ENCODE measurements at places on chromosomes 16 and 17.

DNA sequence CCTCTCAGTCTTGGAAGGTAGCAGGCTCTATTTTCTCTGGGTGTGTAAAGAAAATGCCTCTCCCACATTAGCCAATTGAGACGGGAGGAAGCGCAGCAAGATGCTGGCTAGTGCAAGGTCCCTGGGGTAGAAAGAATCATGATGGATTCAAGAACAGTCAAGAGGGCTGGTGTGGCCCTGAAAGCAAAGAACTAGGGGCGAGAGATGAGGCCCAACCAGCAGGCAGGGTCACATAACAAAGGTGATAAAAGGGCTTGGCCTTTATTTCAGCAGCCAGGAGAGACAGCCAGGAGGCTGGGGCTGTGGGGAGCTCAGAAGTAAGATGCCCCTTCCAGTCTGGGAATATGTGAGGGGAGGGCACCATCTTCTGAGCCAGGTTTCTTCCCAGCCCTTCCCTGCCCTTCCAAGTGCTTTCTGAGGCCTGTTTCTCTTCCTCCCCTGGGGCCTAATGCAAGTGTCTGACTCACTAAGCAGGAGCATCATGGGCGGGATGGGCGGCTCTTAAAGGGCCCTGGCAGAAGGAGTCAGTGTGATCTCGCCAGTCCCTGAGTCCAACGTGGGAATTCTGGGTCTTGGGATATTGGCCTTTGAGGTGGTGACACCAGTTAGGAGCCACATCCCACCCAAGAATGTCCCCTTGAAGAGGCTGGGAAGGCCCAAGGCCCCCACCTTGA, 3.9 kb upstream of the NLRC5 start:
- DNase-seq: no peak

GRCh38 chr17:58541249-58541648, 26.8 kb upstream of the MTMR4 start:
- DNase-seq: peak; percentile 43

- DNase-seq: no peak
These were observed 72.9 kb downstream of the JPH3 start for GRCh38 chr16:87675111-87675719.

- DNase-seq: no peak
These were observed 24.4 kb downstream of the LASP1 start for GRCh38 chr17:38894276-38894675.

- DNase-seq: no peak
These were observed 20.3 kb upstream of the CDH5 start for GRCh38 chr16:66346221-66346620.

DNA sequence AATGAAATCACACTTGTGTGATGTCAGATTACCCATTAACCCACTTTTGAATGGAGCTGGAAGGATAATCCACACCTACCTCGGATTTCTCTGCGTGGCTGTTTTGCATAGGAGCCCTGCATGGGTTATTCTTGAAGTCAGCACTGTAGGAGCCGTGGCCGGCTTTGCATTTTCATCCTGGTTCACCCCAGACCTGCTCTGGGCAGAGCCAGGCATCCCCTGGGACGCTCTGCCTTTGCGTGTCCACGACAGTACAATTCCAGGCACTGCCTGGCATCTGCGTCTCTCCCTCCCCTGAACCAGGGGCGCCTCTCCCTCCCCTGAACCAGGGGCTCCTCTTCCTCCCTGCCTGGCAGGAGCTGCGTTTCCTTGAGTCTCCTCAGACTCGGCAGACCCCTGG, 29.7 kb upstream of the ZNF750 start:
- DNase-seq: no peak

DNA sequence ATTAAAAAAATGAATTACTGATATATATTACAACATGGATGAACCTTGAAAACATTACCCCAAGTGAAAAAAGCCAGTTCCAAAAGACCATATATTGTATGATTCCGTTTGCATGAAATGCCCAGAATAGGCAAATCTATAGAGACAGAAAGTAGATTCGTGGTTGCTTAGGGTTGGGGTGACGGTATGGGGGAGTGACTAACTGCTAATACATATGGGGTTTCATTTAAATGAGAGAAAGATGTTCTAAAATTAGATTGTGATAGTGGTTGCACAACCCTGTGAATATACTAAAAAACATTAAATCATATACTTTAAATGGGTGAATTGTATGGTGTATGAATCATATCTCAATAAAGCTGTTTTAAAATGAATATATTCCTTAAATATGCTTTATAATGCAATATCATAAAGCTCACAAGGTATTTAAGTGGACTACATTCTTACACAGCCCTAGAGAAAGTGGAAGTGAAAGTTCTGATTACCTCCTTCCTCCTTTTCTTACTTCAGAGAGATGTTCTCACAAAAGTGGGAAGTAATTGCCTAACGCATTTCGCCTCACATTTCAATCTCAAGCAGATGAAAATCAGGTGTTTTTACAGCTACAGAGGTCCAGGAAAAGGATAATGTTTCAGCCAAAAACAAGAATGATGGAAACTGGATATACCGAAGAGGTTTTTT, 142.7 kb upstream of the GNAO1 start:
- no peak for DNase-seq

DNA sequence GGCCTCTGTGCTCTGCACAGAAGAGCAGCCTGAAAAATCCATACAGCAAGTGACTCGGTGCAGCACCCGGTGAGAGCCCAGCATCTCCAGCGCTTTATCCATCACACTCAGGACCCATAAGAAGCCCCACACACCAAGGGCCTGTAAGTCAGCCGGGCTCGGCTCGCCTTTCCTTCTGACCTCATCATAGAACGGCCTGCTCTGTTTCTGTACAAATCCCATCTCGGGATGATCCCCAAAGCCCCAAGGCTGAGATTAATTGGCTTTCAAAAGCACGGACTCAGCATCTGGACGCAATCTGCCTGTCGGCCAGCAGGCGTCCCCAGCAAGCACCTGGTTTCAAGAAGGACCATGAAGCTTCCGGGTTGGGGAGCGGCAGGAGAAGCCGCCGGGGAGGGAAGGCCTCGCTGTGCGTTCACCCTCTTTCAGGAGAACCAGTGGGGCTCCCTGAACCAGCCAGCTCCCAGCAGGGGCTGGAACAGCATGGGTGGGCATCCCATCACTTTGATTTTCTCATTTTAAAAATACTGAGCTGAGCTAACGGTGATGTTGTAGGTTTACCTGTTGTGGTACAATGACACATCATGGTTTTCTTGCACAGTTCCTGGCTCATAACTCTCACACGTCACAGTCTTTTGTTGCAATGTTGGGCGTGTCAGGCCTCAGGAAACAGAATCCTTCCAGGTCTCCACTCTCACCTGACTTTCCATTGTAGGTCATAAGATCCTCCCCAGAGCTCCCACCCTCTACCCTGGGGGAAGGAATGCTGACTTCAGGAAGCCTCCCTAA, 6.7 kb downstream of the CCDC57 start:
- DNase-seq: peak; percentile 50

- no peak for DNase-seq
These were observed 29.2 kb upstream of the C16orf78 start for GRCh38 chr16:49344401-49344800.

DNA sequence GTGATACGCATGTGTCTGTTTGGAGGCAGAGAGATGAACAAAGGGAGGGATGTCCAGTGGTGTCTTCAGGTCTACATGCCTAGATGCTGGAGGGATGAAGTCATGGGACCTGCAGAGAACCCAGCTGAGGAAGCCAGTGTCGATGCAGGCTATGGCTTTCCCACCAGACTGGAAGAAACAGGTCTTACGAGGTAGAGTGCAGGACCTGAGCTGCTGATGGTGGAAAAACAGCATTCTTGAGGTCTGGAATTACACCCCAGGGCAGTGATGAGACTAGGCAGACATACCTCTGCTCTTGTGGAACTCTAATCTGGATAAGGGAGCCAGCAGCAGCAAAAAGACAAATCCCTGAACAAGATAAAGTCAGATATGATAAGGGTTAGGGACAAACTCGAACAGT, 37.4 kb downstream of the ARSG start:
- no peak for DNase-seq

GRCh38 chr17:16929035-16929680, 42.8 kb downstream of the TNFRSF13B start:
- DNase-seq: no peak

- no peak for DNase-seq
These were observed 9.3 kb upstream of the AKAP1 start for GRCh38 chr17:57075785-57076184.

DNA sequence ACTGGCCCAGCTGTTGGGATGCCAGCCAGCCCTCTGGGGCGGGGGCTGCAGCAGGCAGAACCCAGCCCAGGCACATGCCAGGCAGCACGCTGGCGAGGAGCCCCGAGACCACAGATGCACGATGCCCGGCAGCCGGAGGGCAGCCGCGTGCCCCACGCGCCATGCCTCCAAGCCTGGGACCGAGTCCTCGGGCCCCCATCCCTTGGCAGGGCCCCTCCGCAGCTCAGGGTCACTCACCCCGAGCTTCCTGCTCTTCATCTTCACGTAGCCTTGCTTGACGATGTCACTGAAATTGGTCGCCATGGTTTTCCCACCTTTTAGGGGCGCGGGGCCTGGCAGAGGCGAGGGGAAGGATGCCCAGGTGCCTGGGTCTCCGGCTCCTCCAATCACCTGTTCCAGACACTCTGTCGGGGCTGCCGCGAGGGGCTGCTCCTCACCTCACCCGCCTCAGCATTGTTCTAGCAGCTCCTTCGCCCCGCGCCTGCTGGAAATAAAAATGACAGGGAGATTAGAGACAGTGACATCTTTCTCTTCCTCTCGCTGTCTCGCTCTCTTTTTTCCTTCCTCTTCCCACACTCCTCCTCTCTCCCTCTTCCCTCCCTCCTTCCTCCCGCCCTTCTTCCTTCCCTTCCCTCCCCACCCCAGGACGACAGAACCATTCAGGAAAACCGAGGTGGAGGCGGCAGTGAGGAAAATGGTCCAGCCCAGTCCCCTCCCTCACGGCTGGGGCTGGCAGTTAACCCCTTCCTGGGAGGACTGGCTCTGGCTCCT, 6.9 kb downstream of the DOK4 start:
- no peak for DNase-seq

- DNase-seq: peak; percentile 38
These were observed at the start of gene MED13 for GRCh38 chr17:62064791-62065563. MED13 (minus strand) TSS chr17:62065278; CDS start chr17:62065205, 73 bp downstream.

GRCh38 chr17:48025904-48026501, 11.6 kb downstream of the COPZ2 start:
- no peak for DNase-seq

DNA sequence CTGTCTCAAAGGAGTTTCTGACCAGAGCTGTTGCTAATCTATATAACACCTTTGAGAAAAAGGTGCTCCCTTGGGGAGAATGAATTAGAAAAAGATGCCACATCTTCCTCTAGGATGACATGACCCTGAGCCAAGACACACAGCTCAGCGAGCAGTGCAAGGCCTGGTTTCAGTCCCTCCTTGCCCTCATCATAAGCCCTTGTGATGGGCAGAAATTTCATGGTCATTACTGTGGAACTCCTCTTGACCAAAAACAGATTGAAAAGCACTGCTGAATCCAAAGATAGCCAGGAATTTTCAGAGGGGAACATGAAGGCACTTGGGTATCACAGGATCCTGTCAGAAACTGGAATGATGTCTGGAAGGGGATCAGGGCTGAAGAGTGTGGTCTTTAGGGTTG, 74.1 kb upstream of the IRX6 start:
- no peak for DNase-seq

DNA sequence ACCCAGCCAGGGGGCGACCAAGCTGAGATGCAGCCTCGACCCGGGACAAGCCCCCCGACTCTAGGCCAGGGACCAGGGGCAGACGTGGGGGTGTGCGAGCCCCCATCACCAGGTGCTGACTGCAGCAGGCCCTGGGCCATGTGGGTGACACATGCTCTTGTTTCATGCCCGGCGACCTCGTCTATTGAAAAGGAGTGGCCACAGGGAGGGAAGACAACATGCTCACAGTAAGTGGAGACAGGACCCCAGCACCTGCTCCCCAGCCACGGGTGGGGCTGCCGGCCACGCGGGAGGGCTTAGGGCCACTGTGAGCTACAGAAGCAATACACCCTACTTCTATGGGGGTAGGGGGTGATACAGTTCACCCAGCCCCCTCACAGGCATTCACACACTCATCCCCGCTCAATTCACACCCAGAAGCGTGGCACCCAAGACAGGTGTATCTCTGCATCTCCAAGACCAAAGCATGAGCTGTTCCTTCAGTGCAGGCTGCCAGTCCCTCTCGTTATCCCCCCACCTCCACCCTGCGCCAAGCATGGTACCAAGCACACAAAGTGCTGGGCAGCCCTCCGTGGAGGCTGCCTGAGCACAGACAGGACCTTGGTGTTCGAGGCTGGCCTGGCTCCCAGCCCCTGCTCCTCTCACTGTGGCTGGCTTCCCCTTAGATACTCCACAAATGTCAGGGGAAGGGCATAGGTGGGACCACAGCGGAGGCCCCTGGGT, 13.6 kb downstream of the VASN start:
- no peak for DNase-seq

GRCh38 chr17:2093349-2093748, 38.4 kb downstream of the HIC1 start:
- DNase-seq: no peak

- no peak for DNase-seq
These were observed 59.2 kb downstream of the B9D1 start for GRCh38 chr17:19303367-19303776.

DNA sequence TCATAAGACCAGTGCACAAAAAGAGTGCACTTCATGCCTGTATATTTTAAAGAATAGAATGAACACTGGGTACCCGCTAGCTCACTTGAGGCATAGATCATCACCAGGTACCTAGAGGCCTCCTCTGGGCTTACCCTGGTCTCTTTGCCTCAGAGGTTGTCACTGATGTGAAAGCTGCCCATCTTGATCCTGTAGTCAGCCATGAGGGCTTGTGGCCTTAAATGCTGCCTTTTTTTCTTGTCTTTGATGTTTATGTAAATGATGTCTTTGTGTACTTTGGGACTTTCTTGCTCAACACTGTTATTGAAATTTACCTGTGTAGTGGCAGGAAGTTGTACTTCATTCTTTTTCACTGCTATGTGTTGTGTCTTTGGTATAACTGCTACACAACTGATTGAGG, 26.8 kb upstream of the SLC5A10 start:
- peak; percentile 26 for DNase-seq

GRCh38 chr16:49852279-49852678, 3.6 kb downstream of the ZNF423 start:
- no peak for DNase-seq

DNA sequence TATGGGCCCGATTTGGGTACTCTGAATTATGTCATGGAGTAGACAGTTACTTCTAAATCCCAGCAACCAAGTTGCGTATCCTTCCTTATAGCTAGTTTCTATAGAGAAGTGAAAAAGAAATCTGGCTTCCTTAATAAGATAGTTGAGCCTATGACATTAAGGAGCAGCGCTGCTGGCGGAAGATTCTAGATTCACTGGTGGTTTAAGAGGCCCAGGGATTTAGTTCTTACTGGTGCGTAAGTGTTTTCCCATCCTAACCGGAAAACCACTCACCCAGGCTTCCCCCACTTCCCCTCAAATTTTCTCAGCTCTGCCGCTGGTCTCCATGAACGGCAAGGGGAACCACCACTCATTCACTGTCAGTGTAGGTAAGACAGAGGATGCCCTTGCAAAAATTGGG, 230.4 kb downstream of the CPPED1 start:
- no peak for DNase-seq

- no peak for DNase-seq
These were observed 28.6 kb upstream of the PAFAH1B1 start for GRCh38 chr17:2564877-2565276.

GRCh38 chr16:75909746-75910145, 183.5 kb upstream of the CPHXL start:
- peak; percentile 12 for DNase-seq

GRCh38 chr16:55839115-55839514, 6.2 kb upstream of the CES1 start:
- no peak for DNase-seq
